Stimulated activated naive CD4-positive, alpha-beta T cell treated with Interleukin-2 at 50 U/mL for 16 hours (primary cell): ENCODE measurements at places on chromosomes 5 and 9.
A peak's percentile ranks its signal among the peaks of the same experiment; 100 is the strongest.

DNA sequence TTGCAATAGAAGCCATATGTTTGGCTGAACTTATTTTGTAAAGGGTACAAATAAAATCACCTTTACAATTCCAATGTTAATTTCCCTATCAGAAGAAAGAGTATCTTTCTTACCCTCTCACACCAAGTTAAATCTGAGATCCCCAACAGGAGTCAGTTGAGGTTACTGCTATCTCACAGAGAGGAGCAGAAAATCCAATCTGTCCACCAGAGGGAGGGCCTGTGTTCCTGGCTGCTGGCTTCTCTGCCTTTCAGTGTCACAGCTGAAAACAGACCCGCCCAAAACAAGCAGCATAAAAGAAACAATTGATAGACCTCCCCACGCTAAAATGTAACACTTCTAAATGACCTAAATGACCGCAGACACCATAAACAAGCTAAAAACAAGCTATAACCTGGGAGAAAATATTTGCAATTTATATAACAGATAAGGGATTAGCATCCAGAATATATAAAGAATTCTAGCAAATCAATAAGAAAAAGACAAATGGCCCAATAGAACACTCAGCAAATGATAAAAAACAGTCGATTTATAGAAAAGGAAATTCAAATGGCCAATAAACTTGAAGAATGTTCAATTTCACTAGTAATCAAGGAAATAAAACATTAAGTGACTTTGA lies 24.5 kb upstream of the MVB12B start:
- DNase-seq: peak; percentile 6

- DNase-seq: no peak
These were observed 9.9 kb downstream of the C9orf85 start for GRCh38 chr9:71921190-71921814.

DNA sequence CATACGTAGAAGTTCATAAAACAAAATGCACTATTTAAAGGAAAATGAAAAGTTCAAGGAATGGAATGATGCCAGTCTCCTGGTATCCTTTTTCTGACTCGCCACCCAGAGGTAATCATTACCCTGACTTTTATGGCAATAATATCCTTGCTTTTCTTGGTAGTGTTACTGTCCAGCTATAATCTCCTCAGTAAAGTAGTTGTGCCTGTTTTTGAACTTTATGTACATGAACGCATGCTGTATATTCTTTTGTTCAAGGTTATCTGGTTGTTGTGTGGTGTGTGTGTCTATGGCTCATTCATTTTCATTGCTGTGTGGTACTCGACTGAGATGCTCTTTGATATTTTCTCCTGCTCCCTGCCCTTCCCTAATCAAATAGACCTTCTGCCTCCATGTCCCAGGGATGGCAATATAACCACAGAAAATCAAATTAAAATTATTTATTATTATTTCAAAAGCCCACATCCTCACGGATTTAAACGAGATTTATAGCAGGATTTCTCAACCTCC lies 29.2 kb upstream of the FBP1 start:
- DNase-seq: no peak

DNA sequence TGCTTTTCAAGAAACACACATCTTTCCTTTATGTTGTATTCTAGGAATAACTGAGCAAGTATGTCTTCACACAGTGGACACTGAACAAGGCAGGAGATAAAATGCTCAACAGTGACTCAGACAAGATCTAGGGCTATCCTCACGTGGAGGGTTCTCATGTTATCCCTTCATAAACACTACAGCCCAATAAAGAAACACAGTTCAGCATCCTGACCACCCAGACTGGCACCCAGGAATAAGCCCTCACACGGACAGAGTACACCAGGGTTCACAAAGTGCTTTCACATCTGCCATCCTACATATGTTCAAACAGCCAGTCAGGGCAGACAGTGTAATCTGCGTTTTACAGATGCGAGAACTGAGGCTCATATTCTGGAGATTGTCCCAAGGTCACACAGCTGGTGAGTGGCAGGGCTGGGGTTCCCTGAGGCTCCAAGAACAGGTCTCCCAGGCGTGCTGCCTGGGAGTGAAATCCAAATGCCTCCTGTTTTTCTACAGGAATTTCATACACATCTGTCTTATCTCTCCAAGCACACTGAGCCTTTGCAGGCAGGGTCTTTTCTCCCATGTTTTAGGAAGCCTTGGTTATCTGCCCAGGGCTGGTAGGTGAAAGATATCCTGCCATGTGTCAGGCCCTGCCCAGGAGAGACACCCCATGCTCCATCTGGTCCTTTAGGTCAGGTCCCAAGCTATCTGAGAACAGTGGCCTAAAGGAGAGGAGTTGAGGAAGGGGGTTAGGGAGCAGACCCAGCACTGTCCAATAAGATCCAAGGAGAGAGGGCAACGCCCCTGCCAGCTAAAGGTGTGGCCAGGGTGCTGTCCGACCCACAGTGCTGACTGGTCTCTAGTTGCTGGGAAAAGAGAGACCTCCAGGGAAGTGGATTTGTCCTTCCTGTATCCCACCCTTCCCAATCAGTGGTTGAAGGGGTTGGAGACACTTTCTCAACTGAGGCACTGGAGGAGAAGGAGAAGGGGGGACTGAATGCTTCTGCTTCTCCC lies 47.9 kb upstream of the XPA start:
- DNase-seq: no peak

- no peak for DNase-seq
These were observed 106.2 kb downstream of the FSTL4 start for GRCh38 chr5:133506181-133506580.

DNA sequence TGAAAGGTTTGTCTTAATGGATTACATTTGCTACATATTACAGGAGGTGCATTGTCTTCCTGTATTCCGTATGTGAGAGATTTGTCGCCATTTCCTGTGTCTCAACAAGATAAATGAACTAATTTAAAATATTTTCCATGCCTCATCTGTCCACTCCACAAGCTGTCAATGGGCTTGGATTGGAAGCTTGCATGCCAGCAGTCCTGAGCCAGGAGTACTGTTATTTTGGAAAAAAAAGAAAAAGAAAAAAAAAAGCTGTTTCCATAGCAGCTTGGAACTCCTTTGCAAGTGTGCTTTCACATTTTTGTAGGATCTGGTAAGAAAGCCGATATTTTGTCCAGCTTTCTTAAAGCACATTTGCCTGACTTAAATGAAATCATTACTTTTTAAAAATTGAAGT lies 330.8 kb downstream of the KDM4C start:
- DNase-seq: no peak

GRCh38 chr9:71136696-71137095 lies 15.3 kb upstream of the TRPM3 start:
- DNase-seq: no peak

GRCh38 chr9:18865542-18865941 lies 167.5 kb downstream of the SAXO1 start:
- no peak for DNase-seq

DNA sequence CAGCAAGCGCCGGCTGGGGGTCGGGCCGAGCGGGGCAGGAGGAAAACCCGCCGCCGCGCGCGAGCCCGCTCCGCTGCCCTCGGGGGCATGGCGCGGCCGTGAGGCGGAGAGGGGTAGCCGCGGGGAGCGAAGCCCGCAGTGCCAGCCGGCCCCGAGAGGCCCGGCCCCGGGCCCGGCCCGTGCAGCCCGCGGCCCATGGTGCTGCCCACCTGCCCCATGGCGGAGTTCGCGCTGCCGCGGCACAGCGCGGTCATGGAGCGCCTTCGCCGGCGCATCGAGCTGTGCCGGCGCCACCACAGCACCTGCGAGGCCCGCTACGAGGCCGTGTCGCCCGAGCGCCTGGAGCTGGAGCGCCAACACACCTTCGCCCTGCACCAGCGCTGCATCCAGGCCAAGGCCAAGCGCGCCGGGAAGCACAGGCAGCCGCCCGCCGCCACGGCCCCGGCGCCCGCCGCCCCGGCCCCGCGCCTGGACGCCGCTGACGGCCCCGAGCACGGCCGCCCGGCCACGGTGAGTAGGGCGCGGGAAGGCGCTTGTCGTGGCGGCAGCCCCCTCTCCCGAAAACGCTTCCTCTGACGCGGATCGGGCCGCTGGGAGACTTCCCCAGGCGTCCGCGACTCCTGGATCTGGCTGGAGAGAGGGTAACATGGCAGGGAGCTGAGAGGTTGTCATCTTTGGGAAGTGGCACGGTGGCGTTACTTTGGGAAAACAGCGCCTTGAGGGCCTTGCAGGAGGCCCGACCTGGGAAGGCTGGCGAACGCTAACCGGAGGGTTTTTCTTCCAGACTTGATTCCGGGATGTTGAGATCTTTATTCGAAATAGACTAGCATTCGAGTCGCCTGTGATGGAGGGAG lies 523 bp downstream of the MAML1 start:
- DNase-seq: peak; percentile 27

DNA sequence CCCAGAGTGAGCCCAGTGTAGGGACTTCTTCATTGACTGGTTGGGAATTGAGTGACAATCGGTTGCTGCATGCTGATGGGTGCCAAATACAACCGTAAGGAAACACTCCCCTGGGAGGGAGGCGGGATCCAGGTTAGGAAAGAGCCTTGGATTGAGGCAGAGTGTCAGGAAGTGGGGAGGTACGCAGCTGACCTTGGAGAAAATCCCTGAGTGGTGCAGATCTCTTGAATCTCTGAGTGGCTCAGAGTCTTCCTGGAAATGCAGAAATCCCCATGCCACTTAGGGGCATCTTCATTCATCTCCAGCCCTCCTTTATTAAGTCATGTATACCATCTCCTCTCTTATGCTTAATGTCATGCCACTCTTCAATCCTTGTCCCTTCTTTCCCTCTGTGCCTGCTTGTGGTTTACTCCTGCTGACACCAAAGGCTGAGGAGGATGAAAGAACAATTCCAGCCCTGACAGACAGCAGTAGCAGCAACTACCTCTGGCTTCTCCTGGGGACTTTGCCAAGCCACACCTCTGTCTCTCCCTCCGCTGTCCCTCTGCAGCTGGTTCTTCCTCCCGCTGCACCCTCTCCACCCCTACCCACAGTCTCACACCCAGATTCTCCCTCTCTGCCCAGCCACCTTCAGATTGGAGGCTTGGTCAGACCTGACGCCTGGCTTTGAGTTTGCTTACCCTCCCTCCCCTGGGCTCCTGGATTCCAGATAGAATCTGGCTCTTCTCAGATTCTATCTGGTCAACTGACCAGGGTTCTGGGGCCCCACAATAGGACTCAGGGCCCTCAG lies 14.1 kb upstream of the LCP2 start:
- no peak for DNase-seq

DNA sequence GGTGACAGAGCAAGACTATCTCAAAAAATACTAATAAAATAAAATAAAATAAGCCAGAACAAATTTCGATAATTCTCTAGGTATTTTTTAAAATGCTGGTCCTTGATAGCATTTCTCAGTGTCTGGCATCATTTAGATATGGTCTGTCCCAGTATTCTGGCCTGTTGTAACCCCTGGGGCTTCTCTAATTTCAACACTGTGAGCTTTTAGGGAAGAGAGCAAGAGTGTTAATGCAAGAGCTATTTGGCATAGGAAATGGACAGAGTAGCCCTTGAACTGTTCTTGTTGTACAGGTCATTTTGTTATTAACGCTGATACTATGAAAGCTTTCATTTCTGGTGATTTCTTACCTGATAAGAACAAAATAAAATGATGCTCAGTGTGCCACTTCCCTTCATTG lies 112.2 kb upstream of the ZNF608 start:
- no peak for DNase-seq

DNA sequence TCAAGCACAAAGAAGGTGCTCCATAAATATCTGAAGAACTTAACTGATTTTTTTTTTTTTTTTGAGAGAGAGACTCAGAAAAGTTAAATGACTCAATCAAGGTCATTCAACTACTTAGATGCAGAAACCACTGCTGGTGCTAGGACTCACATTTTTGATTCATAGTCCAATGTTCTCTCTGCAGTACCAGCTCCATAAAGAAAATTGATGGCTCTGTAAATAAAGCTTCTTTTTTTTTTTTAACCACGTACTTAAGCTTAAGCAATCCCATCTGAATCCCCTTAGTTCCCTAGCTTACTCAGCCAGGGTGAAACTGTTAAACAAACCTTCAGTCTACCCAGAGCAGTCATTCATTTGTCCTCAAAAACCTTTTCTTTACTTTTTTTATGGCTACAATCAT lies 657.0 kb upstream of the WWC1 start:
- no peak for DNase-seq

- DNase-seq: no peak
These were observed 228.2 kb upstream of the TYRP1 start for GRCh38 chr9:12464910-12465512.

DNA sequence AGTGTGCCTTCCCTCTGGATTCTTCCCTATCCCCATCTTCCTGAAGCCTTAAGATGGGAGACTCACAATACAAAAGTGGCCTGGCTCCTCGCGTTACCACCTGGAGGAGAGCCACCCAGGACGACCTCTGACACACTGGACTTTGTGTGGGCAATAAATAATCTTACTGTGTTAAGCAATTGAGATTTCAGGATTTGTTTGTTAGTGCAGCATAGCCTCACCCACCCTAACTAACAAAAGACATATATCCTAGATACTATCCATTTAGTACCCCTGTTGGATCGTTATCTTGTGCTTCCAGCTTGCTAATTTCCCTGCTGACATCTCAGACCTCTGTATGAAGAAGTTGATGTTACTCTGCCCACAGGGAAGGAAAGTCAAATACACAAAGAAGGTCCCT lies 7.9 kb downstream of the GABBR2 start:
- DNase-seq: no peak
